ENCODE measurements at places on chromosomes 6 and 20.
A peak's percentile ranks its signal among the peaks of the same experiment; 100 is the strongest.

- H3K4me3 ChIP-seq, result no peak overlapping the region
- H3K27ac ChIP-seq, result no peak overlapping the region
- peaks cover 3% of the 10 kb centered on the region for H3K4me1 ChIP-seq
- no peaks in the 10 kb centered on the region for H3K36me3 ChIP-seq
These were observed 38.0 kb downstream of the C6orf15 start for GRCh38 chr6:31074401-31074800.

DNA sequence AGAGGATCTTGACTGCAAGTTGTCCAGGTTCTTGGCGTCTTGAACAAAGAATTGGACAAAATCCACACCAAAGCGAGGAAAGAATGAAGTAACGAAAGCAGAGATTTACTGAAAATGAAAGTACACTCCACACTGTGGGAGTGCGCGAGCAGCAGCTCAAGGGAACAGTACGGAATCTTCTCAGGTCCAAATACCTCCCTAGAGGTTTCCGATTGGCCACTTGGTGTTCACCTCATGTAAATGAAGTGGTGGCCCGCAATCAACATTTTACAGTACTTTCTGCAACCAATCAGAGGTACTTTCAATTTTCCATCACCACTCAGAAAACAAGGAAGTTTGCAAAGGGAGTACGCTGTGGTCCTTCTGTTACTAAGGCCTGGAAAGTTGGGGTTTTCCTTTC lies 122.4 kb downstream of the PTPRK start:
- no peaks in the 10 kb centered on the region for H3K36me3 ChIP-seq
- no peak overlapping the region for H3K27ac ChIP-seq
- DNase-seq, result no peak
- H3K4me3 ChIP-seq, result no peak overlapping the region
- no peaks in the 10 kb centered on the region for H3K27me3 ChIP-seq

DNA sequence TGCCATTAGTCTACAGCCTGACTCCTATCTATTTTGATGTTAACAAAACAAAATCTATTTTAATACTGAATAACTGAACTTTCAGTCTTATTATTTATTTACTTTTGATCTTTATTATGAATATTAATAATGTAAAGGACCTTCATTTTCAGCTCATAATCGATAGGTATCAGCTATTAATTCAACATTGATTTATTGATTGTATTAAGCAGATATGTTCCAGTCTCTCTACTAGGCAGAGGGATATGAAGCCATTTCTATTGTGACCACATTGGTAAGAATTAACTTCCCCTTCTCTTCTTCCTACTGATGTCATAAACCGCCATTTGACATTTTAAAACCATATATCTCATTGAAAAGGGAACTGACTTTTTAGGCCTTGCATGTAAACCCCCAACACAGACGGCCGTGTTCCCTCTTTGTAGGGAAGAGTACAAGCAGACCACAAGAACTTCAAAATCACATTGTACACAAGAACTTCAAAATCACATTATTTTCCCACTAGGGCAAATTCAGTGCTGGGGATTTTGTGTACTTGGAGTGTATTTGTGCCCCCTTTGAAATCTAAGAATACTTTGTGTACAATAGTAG lies 69.5 kb upstream of the FABP7 start:
- H3K27me3 ChIP-seq, result no peaks in the 10 kb centered on the region
- H3K4me3 ChIP-seq, result no peak overlapping the region
- no peak overlapping the region for H3K27ac ChIP-seq
- no peaks in the 10 kb centered on the region for H3K4me1 ChIP-seq
- DNase-seq, result no peak
- H3K36me3 ChIP-seq, result no peaks in the 10 kb centered on the region

DNA sequence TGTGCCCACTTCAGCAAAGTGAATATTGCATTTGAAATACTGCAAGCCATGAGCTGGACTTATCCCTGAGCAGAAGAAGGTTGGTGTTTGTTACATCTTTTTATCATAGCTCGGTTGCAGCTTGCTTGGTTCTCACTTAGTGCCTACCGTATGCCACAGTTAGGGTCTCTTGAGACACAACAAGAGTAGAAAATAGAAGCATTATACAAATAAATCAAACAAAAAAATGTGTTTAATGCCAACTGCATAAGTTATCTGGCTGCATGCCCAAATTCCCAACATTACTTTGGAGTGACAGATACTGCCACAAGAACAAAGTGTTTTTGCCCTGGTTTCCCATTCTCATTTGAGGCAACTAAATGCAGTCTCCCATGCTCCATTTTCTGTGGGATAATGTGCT lies 53.9 kb upstream of the LAMP5 start:
- no peaks in the 10 kb centered on the region for H3K4me1 ChIP-seq
- H3K36me3 ChIP-seq, result no peaks in the 10 kb centered on the region
- DNase-seq, result no peak
- H3K27me3 ChIP-seq, result no peaks in the 10 kb centered on the region
- H3K27ac ChIP-seq, result no peak overlapping the region
- H3K4me3 ChIP-seq, result no peak overlapping the region

GRCh38 chr6:40894962-40895799 lies 143.8 kb downstream of the UNC5CL start:
- H3K27me3 ChIP-seq, result peaks cover 5% of the 10 kb centered on the region
- no peak overlapping the region for H3K27ac ChIP-seq
- H3K4me1 ChIP-seq, result no peaks in the 10 kb centered on the region
- DNase-seq, result no peak
- H3K36me3 ChIP-seq, result no peaks in the 10 kb centered on the region
- H3K4me3 ChIP-seq, result no peak overlapping the region

- H3K4me1 ChIP-seq, result peaks cover 22% of the 10 kb centered on the region
- H3K27ac ChIP-seq, result no peak overlapping the region
- no peak for DNase-seq
- no peaks in the 10 kb centered on the region for H3K27me3 ChIP-seq
- H3K4me3 ChIP-seq, result no peak overlapping the region
These were observed 182.6 kb downstream of the CDKAL1 start for GRCh38 chr6:20716865-20717264.

DNA sequence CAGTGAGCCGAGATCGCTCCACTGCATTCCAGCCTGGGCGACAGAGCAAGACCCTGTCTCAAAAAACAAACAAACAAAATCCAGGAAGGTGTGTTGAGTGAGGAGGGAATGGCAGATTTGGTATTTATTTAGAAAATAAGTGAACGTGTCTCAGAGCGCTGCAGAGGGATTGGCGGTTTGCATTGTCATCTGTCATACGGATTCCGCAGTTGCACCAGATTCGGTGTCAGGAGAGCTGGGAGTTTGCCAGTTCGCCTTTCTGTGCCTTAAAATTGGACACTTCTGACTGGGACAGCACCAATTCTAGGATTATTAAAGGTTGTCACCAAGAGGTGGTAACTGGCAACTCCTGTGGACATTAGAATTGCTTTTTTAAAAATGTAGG lies 912 bp downstream of the SNRNP48 start:
- H3K36me3 ChIP-seq, result no peaks in the 10 kb centered on the region
- H3K27ac ChIP-seq, result peak overlapping the region; percentile 70
- H3K27me3 ChIP-seq, result no peaks in the 10 kb centered on the region
- peaks cover 36% of the 10 kb centered on the region for H3K4me1 ChIP-seq
- DNase-seq, result no peak

GRCh38 chr6:34004706-34005105 lies 141.2 kb downstream of the GRM4 start:
- H3K36me3 ChIP-seq, result no peaks in the 10 kb centered on the region
- H3K4me3 ChIP-seq, result no peak overlapping the region
- DNase-seq, result no peak
- H3K27ac ChIP-seq, result no peak overlapping the region
- H3K4me1 ChIP-seq, result no peaks in the 10 kb centered on the region
